ENCODE measurements at places on chromosomes 7 and 10.

DNA sequence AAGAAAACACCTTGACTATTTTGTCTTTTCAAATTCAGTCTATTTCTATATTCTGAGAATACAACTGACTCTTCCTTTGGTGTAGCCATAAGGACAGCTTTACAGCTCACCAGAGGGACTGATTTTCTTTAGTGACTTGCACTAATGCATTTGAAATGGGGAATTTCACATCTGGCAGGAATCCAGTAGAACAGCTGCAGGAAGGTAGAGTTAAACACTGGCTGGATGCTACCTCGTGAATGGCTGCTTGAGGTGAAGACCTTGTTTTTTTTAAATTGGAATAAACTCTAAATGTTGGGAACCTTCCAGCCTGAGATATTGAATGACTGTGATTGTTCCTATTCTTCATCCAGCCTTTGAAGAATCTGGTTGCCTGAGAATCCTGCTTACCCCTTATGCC lies 139.5 kb upstream of the STK17A start:
- no peak for DNase-seq

- no peak for DNase-seq
Observed at GRCh38 chr10:85548034-85548433, 818.6 kb downstream of the GRID1 start.

- DNase-seq: no peak
Observed at GRCh38 chr7:152414779-152415178, 21.0 kb downstream of the KMT2C start.

- no peak for DNase-seq
Observed at GRCh38 chr10:72309290-72310240, 35.8 kb downstream of the DDIT4 start.

- DNase-seq: no peak
Observed at GRCh38 chr7:24727154-24728120, 29.8 kb downstream of the GSDME start.

- DNase-seq: no peak
Observed at GRCh38 chr7:139294951-139295575, 46.1 kb upstream of the FMC1 start.

- no peak for DNase-seq
Observed at GRCh38 chr10:49654036-49654693, 25.3 kb upstream of the C10orf53 start.

GRCh38 chr7:80002865-80003264 lies 131.8 kb upstream of the GNAI1 start:
- no peak for DNase-seq

DNA sequence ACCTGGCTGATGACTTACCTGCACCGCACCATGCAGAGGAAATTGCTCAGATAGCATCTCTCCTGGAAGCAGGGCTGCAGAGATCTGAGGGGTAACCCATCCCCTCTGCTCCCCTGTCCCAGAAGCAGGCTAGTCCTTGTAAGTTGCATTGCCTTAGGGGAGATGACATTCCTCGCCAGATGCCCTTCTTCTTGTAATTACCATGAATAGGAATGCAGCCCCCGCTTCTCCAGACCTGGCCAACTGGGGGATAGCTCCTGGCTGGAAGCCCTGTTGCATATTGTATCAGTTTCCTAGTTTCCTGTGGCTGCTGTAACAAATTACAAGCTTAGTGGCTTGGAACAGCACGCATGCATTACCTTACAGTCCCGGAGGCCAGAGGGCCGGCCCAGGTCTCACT lies 47.5 kb upstream of the EN2 start:
- DNase-seq: no peak

GRCh38 chr7:142516038-142516501 lies 233.2 kb upstream of the PRSS1 start:
- DNase-seq: no peak

DNA sequence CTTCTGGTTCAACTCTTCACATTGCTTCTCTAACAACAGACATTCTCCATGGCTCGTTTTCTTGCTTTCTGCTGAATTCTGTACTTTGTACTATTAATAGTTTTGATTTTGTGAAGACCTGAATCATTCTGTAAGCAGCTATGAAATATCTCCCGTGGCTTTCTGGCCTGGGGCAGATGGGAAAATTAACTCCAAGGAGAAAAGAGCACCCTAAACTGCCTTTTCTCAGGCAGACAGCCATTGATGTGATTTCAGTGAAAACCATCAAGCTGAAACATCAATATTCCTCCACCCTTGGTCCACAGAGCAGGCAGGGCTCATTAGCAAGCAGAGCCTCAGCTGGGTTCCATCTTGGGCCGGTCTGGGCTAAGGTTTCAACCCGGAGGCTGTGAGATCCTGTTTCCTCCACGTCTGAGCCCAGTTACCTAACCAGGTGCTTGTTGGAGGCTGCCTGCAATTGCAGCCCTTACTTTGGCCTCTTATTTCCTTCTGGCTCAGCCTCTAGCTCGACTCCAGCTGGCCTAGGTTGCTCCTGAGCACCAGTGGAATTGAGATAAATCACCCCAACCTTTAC lies 21.1 kb upstream of the EZH2 start:
- no peak for DNase-seq

DNA sequence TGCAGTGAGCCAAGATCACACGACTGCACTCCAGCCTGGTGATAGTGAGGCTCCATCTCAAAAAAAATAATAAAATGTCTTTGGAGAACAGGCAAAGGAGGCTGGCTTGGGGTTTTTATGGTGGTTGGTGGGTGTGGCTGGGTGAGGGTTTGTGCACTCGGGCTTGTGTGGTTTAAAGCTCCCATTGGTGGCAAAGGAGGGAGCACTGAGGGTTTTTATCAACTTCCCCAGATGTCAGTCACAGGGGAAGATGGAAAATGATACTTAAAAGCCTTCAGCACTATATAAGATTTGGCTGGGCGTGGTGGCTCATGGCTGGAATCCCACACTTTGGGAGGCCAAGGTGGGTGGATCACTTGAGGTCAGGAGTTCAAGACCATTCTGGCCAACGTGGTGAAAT lies 16.3 kb upstream of the RNF216 start:
- no peak for DNase-seq

- no peak for DNase-seq
Observed at GRCh38 chr7:77157446-77157845, 35.0 kb downstream of the CCDC146 start.

DNA sequence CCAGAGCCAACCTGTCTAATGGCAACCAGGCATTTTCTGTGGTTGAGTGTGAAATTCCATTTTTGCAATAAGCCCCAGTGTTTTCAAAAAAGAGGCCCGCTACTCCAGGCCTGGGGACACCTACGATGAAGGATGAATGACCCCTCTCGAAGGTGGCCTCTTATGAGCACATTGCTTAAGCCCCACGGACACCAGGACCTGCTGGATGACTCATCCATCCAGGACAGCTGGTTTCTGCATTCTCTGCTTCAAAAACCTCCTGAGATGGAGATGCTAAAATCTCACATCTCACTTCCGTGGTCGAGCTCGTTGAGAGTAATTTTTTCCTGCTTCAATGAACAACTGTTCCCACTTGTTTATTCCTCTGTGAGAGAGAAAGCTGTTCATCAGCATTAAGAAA lies 150.2 kb upstream of the FZD8 start:
- DNase-seq: no peak

DNA sequence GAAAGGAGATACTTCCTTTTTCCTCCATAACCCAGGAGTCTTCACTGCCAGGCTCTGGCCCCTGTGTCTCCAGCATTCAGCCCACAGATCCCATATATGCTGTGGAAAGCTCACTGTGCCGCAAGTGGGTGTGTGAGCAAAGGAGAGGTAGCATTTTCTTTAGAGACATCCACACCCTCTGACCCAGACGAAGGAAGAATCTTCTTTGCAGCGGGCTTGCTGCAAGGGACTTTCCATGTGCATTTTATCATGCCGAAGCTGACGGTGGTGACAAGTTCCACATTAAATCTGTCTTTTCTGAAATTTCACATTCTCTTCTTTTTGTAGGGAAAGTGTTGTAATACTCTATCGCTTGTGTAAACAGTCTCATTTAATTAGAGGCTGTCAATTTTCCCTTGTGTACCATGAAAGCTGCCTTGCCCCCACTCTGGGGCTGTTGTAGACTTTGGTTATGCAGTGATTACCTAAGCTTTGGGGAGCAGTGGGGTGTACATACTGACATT lies 409.5 kb downstream of the SUGCT start:
- no peak for DNase-seq

DNA sequence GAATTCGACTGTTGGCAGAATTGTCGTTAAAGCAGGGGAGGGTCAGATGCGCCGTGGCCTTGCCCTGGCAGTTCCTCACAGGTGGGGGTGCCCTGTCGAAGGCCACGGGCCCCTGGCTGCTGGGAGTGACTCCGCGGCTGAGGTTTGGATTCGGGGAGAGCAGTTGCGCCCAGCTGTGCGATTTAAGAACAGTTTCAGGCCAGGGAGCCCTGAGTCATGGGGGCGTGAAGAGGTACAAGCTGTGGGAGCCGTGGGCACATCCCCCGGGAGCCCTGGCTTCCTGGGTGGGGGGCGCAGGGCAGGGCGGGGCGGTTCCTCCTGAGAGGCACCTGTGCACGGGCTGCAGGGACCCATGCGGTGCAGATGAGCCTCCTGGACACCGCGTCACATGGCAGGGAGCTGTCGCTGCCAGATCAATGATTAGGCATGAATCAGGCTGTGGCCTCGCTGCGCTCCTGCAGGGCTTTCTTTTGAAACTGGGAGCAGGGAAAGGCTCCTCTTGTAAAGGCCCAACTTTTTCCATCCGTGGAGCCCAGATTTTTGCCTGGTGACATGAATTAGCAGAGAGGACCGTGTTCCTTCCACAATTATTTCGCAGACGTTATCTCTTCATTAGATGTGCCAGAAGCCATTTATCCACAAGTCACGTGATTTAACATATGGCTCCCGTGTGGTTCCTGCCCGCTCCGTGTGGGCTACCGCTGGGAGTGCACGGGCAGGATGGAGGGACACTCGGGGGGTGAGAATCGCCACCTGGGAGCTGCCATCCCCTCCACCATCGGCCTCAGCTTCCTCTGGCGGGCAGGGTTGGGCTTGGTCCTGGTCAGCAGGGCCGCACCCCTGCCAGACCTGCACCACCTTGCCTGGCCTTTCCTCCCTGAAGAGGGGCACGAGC lies 918 bp downstream of the PWWP2B start:
- no peak for DNase-seq

- DNase-seq: no peak
Observed at GRCh38 chr10:16611037-16611436, 89.4 kb upstream of the C1QL3 start.

DNA sequence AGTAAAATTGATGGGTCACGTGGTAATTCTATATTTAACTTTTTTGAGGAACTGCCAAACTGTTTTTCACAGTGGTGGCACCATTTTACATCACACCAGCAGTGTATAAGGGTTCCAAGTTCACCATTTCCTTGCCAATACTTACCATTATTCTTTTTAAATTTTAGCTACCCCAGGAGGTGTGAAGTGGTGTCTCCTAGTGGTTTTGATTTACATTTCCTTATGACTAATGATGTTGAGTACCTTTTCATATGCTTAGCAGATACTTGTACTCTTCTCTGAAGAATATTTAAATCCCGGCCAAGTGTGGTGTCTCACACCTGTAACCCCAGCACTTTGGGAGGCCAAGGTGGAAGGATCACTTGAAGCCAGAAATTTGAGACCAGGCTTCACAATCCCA lies 28.5 kb downstream of the FHIP2A start:
- DNase-seq: no peak

GRCh38 chr7:43439631-43440401 lies 143.1 kb upstream of the STK17A start:
- no peak for DNase-seq

- no peak for DNase-seq
Observed at GRCh38 chr7:66556549-66557213, 72.0 kb upstream of the KCTD7 start.

DNA sequence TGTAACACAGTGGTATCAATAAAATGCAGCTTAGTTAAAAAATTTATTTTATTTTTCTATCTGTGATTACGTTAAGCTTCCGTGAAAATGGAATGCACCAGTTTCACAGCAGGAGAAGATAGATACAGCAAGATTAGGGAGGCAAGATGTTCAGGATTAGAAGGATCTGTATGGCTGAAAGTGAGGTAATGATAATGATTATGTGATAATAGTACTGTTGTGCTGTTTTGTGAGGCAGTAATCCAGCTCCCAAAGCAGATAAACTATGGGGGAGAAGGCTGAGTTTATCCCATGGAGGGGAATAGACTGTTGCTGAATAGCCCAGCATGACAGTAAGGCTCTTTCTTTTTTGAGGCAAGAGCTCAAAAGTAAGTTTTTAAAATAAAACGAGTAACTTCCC lies 216.1 kb upstream of the PRPS1L1 start:
- no peak for DNase-seq

DNA sequence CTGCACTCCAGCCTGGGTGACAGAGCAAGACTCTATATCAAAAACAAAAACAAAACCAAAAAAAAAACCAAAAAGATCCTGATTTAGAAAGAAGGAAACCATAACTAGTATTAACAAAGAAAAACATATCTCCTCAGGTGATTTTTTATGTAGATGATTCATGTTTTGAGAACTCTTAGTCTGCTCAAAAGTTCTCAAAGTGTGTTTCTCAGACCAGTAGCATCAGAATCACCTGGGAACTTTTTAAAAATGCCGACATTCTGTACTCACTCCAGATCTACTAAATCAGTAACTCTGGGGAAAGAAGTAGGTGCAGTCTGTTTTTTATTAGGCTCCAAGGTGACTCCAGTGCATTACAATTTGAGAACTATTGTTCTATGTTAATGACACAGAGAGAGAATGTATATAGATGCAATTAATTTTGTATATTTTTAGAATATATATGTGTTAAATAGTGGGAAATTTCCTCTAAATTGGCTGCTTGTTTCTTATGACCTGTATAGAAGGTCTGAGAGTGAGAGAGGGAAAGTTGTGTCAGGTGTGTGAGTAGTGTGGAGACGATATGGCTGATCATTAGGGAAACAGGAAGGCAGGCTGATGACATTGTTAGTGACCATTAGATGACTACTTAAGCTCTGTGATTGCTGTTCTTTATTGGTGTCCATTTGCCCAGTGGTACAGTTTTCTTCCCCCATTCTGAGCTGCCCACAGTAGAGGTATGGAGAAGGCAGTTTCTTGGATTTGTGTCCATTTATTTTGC lies 1075.0 kb downstream of the NRG3 start:
- DNase-seq: no peak

DNA sequence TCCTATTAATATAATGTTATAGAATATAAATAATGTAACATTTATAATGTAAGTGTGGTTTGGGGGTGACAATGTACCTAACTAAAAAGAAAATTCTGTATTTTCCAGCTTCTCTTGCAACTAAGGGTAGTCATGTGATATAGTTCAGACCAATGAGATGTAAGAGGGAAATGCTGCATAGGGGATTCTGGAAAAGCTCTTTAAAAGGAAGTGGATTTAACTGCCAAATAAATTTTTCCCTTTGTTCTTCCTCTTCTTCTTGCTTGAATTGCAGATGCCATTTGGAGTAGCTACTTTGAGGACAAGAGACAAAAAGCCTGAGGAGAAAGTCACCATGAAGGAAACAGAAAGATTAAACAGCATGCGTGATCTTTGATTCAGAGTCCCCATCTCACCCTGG lies 194.3 kb downstream of the PTEN start:
- no peak for DNase-seq

Measured in stimulated activated CD4-positive, alpha-beta T cell treated with anti-CD3 and anti-CD28 coated beads, TNF-alpha, amount 100 ng/mL, for 24 hours (primary cell).